ENCODE measurements at places on chromosomes 12 and 14.

DNA sequence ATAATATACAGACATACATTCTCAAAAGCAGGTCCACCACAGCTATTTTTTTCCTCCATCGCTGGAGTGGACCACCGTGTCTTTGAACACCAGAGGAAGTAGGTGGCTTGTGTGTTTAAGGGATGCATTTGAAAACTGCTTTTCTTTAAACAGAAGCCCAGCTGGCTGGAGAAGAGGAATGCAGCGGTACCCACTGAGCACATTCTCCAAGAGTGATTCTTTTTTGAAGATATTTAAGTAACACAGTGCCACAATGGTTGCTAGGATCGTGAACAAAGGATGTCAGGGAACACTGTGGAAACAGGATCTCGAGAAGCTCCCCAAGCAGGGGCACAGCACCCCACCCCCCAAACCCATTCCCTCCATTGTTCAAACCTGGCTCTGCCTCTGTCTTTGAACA is 286.6 kb upstream of the PWP1 start:
- no peak for DNase-seq

GRCh38 chr12:107921062-107921461 is 146.6 kb downstream of the ASCL4 start:
- DNase-seq: no peak

GRCh38 chr12:15701206-15701605 is 88.0 kb downstream of the EPS8 start:
- no peak for DNase-seq

- DNase-seq: no peak
Measured at GRCh38 chr12:110669193-110669502, 19.8 kb downstream of the HVCN1 start.

GRCh38 chr12:3223601-3224529 is 146.7 kb downstream of the TSPAN9 start:
- DNase-seq: no peak

DNA sequence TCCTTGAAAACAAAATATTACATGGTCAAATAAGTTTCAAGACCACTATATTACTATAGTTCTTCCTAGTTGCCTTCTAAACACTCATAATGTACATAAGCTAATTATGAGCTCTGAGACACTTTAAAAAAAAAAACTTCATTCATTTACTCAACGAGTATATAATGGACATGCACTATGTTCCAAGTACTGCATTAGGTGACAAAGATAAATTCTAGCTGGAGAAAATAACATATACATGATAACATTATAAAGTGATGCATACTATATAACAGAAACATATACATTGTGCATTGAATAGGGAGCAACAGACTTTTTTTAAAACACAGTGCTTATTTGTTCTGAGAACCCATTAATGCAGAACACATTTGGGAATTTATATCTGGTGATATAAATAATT is 202.3 kb downstream of the NELL2 start:
- DNase-seq: no peak

DNA sequence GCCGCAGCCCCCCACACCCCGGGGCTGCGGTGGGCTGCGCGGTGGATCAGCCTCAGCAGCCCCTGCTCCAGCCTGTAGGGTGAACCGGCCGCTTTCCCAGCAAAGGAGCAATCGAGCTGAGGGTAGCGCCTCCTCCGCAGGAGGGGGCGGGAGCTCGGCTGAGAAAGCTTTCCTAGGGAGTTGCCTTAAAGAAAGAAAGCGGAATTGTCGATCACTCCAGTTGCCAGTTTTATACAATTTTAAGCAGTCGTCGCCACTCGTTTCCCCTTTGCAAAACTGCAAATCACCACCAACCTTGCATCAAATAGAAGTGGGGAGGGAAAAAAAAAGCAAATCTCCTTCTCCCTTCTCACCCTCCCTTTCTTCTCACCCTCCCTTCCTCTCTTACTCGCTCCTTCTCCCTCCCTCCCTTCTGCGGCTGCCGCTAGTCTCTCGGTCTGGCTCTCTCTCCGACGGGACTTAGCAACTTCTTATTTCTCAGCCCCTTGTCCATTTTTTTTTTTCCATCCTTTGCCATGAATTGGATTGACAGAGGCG is at the start of gene PDE3A:
PDE3A (plus strand) TSS at position 424 of the 537 bp plus-strand sequence. CDS start 748 bp downstream, outside the sequence.
- no peak for DNase-seq

GRCh38 chr14:92430686-92431085 is 82.9 kb upstream of the RIN3 start:
- no peak for DNase-seq

DNA sequence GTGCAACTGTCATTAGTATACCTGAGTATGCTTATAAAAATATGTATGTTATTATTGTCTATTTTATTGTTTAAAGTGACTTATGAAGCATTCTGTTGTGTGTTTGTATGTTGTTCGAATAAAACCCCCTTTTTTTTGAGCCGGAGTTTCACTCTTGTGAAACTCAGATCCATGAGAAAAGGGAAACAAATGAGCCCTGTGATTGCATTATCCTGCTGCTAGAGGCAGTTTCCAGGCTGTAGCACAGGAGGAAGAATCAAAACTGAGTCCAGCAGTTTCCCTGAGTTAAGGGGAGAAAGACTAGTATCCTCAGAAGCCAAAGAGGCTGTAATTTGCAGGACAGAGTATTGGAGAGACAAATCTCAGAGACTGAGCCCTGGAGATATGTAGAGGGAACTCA is 12.5 kb downstream of the SGPP1 start:
- no peak for DNase-seq

DNA sequence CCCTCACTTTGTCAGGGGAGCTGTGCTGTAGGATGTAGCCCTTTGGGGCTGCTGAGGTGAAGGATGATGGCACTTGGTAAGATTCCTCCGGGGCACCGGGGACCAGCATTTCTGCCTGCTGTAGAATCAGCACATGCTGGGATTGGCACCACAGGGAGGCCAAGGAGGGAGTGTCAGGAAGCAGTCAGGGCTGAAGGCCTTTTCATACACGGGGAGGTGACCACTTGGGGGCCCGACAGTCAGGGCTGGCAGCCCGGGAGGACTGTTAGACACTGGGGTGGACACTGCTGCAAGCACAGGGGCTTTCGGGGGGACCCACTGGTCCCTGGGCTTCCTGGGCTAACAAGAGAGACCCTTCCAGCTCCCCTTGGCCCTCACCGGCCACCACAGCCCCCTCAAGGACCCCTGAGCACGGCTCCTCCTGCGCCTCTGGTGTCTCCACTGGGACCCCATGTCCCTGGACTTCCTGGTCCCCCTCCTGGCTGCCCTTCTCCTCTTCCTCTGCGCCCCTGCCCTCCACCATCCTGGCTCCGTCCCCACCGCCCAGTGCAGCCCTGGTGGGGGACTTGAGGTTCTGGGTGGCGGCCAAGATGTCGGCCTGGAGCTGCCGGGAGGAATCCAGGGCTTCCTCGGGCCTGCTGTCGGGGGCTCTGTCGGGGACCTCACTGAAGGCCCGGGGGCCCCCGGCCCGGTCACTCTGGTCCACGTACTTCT is 6.5 kb downstream of the TMEM119 start:
- no peak for DNase-seq

DNA sequence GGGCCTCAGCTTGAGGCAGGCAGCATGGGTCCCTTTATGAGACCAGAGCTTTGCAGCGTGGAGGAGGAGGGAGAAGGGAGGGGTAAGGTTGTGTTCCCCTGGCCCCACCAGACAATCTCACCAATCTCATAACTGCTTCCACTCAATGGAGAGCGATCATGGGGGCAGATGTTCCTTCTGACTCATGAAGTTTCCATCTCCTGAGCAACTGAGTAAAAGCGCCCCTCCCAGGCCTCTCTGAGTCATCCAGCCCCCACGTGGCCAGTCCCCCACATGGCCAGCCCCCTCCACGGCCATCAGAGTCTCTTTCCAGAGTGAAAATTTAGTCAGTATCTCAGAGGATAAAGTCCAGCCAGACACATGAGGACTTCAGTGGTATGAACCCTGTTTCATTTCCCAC is 39.2 kb upstream of the PLXNC1 start:
- no peak for DNase-seq

GRCh38 chr14:95388699-95389098 is 69.0 kb upstream of the CLMN start:
- no peak for DNase-seq

- no peak for DNase-seq
Measured at GRCh38 chr12:19411234-19412204, 27.8 kb upstream of the AEBP2 start.

DNA sequence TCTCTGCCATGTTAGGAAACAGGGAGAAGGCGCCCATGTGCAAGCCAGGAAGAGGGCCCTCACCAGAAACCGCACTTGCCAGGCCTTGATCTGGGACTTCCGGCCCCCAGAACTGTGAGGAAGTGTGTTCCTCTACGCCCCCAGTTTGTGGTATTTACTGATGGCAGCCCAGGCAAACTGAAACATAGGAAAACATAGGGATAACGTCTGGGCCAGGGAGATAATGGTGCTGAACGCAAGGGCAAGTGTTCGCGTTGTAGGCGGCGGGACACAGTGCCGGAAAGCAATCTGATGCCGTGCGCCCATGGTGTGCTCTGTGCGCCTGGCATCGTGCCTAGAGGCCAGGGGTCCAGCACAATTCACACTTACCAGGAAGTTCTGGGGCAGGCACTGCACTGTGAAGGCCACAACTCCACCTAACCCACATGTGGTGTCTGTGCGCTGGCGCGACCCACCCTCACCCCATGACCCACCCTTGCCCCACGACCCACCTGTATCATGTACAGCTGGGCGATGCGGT is 53.6 kb downstream of the ARL6IP4 start:
- DNase-seq: no peak

GRCh38 chr14:104401785-104402184 is 177.8 kb upstream of the C14orf180 start:
- DNase-seq: no peak

DNA sequence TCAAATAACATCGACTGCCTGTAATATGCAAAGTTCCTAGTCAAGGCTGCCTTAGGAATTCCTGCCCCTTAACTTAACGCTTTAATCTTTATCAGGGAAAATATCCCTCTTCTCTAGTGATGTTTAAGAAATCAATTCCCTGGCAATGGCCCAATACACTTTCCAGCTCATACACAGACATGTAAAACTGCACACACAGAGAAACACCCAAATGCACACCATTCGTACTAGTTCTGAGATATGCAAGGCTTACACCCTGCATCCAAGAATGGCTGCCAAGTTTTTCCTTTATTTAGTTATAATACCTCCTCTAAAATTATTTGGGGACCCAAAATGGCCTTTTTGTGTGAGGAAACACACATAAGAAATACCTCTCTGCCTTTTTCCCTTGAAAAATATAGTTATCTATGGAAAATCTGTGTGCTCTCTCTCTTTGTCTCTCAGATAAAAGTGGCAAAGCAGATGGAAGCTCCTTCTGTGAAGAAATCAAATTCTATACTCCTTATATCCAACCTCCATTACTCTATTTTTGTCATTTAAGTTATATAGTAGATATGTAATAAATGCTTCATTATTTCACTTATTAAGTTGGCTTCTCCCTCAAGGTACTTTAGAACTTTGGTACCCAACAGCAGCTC is 120.0 kb upstream of the MDM1 start:
- no peak for DNase-seq

DNA sequence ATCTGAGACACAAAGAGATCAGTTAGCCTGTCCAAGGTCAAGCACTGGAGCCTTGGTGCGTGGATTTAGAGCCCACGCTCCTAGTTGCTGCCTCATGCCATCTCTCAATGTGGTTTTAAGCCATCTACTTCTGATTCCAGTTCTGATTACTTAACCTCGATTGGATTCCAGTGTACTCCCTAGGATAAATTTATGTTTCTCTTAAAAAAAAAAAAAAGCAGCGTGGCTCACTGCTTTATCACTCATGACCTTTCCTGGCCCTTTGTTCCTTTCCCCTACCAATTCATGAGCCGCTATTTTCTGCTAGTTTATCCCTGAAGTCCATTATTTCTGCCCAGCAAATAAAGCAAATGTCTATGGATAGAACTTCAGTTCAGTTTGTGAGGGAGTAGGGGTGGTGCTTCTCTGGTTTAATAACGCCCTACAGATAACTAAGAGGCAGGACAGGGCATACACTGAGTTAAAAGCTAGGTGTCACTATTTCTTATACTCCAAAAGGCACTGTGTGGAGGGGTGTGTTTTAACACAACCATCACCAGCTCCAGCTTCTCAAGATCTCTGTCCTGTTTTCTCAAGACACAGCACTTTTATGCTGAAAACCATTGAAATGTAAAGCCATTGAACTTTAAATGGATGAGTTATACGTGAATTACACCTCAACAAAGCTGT is 9.8 kb upstream of the PARP11 start:
- no peak for DNase-seq

- DNase-seq: no peak
Measured at GRCh38 chr14:66709291-66709690, 201.3 kb downstream of the GPHN start.

GRCh38 chr12:30138483-30138882 is 354.7 kb upstream of the TMTC1 start:
- no peak for DNase-seq

Data from GM04503 (cell line).